ENCODE measurements at places on chromosomes 12 and 14.

DNA sequence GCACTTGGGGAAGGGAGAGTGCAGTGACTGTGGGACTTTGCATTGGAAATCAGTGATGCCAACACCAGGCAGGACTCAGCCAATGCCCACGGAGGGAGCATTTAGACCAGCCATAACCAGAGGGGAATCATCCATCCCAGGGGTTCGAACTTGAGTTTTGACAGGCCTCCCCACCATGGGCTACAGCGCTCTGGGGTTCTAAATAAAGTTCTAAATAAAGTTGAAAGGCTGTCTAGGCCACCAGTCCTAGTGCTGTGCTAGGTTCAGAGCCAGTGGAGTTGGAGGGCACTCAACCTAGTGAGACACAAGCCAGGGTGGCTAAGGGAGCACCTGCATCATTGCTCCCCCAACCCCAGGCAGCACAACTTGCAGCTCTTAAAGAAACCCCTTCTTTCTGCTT, 82.0 kb upstream of the SLC38A4 start:
- no peak for DNase-seq

GRCh38 chr12:22971247-22971646, 346.3 kb downstream of the ETNK1 start:
- no peak for DNase-seq

- DNase-seq = no peak
These were observed 13.0 kb upstream of the SERPINA12 start for GRCh38 chr14:94522115-94522724.

DNA sequence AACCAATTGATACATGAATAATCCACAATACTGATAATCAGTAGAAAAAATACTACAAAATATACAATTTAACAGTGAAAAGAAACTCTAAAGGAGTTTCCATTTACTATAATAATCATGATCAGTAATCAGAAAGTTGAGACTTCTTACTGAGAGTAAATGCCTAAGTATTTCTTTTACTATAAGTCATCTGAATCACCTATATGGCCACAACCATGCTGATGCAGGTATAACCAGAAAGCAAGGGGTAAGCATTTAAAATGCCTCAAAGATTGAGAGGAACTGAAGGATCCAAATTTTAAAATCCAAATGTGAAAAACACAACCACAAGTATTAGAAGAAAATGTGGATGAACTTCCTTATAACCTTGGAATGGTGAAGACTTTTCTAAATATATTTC, 23.4 kb downstream of the CDK17 start:
- no peak for DNase-seq

DNA sequence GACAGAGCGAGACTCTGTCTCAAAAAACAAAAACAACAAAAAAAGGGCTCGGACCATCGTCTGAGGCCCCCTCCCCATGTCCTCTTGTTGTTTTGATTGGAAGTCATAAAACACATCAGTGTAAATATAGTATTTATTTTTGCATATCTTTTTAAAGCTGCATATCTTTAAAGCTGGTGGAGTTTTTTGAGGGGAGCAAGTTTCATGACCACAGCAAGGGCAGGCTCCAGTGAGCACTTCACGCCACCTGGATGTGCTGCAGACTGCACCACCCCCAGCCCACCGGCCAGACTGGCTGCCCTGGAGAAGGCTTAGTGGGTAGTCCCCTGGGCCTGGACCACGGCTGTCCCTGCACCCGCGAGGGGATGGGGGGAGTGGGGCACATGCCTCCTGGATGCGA, 11.9 kb upstream of the BCL7A start:
- no peak for DNase-seq

GRCh38 chr12:254912-255311, 7.7 kb downstream of the SLC6A13 start:
- DNase-seq = no peak

GRCh38 chr14:78519863-78520262, 349.7 kb downstream of the NRXN3 start:
- DNase-seq = peak; percentile 30
